ENCODE measurements at places on chromosomes 1 and 21.

- no peak for DNase-seq
These were observed 187.2 kb downstream of the NFIA start for GRCh38 chr1:61269602-61270001.

- DNase-seq, result no peak
These were observed 265.9 kb downstream of the PRDM2 start for GRCh38 chr1:13965770-13966398.

DNA sequence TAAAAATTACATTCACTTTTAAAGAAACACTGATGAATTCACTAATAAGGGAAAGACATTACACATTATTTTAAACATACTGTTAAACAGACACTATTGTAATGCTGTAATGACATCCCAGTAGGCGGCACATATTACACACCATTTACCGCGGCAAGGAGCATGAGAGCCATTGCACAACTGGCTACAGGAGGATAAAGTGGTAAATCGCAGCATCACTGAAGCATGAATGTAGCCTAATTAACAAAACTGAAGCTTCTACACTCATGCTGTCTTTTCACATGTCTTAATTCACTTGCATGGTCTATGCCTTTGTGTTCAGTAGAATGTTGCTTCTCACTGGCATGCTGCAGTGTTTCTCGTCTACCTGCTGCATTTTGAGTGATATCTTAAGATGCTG lies 1046.0 kb downstream of the MRPL39 start:
- no peak for DNase-seq

- DNase-seq, result no peak
These were observed 57.2 kb upstream of the RUNX1 start for GRCh38 chr21:35106246-35106835.

- no peak for DNase-seq
These were observed 18.8 kb downstream of the PGBD5 start for GRCh38 chr1:230407351-230407750.

DNA sequence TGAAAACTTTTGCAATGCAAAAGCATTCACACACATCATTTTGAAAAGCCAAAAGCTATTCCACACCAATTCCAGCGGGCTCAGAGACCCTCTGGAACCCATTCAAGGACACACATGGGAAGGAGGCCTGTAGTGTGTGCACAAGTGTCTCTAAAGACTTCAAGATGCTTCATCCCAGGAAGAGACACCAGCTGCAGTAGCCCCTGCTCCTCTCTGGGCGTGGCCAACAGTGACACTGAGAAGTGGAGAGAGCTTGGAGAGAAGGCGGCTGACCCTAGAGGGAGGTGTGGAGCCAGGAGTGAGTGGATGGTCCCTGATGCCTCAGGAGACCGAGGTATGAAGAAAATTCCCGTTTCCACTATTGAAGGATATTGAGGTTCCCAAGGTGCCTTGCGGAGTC lies 14.9 kb upstream of the TNNI1 start:
- DNase-seq, result no peak

DNA sequence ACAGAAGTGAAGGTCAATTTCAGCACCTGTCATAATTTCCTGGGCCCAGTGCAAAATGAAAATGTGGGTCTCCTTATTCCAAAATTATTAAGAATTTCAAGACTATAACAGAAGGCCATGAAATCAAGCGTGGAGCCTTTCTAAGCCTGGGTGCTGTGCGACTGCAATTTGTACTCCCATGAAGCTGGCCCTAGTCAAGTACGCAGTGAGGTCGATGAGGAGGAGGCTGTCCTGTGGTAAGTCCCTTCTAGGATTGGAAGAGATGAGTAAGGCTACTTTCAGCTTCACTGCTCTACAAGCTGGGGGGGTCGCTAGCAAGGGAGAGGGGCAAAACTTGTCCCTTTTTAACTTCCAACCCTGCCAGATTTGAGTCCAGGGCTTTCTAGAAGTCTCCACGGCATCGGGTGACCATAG lies 410 bp upstream of the NUDC start:
- no peak for DNase-seq

DNA sequence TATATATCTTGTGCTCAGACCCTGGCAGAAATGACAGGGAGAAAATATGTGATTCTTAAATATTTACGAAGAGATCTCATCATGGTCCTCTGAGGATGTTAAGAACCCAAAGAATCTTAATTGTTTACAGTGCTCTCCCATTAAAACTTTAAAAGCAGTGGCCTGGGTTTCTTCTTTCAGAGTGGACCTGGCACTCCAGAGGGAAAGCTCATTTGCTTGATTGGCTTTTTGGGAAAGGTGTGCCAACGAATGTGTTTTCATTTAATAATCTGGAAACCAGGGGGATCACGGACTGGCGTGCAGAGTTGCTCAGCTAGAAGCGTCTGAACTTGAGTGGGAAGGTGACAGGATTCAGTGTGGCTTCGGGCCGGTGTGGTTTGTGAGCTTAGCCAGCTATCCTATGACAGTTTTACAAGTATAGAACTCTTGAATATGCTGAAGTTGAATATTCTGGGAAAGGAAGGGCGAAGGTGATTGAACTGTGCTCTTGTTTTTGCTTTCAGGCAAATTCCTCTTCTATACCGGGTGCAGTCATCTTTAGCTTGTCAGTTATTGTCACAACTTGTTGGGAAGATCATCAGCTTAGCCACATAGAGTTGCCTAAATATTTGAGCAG lies 154.8 kb downstream of the C1orf21 start:
- no peak for DNase-seq

GRCh38 chr1:223231581-223231980 lies 88.5 kb upstream of the TLR5 start:
- DNase-seq, result no peak

GRCh38 chr1:29839726-29840125 lies 603.4 kb downstream of the PTPRU start:
- no peak for DNase-seq

Measured in effector memory CD8-positive, alpha-beta T cell (primary cell).